ENCODE measurements at places on chromosomes 11 and 22. TPM values are rescaled to one million over a fixed set of nuclear protein-coding genes. Genes with fewer than 3 reads are reported as not detected.

- no peak for DNase-seq
- H3K36me3 ChIP-seq, result no peaks in the 10 kb centered on the region
- no peaks in the 10 kb centered on the region for H3K27me3 ChIP-seq
- no peak overlapping the region for H3K4me3 ChIP-seq
- peaks cover 27% of the 10 kb centered on the region for H3K4me1 ChIP-seq
- peak overlapping the region; percentile 51 for H3K27ac ChIP-seq
Measured at GRCh38 chr11:47905358-47906059, 57.4 kb upstream of the NUP160 start.

- no peak overlapping the region for H3K4me3 ChIP-seq
- no peak for DNase-seq
Measured at GRCh38 chr11:66609721-66610617, 6.5 kb upstream of the RBM14 start.

GRCh38 chr11:120579611-120580031 lies 68.1 kb downstream of the GRIK4 start:
- H3K4me3 ChIP-seq, result no peak overlapping the region
- no peaks in the 10 kb centered on the region for H3K4me1 ChIP-seq
- peak; percentile 7 for DNase-seq
- H3K27ac ChIP-seq, result no peak overlapping the region
- no peaks in the 10 kb centered on the region for H3K36me3 ChIP-seq
- no peaks in the 10 kb centered on the region for H3K27me3 ChIP-seq

DAGLA gene
- total RNA-seq, result 7.1 TPM

OR11H1 gene
- not detected for total RNA-seq
